Activated CD8-positive, alpha-beta memory T cell treated with anti-CD3 and anti-CD28 coated beads for 1 hour (primary cell): ENCODE measurements at places on chromosomes 13 and 19.

- DNase-seq = no peak
These were observed 56.3 kb downstream of the TNFSF13B start for GRCh38 chr13:108325863-108326262.

DNA sequence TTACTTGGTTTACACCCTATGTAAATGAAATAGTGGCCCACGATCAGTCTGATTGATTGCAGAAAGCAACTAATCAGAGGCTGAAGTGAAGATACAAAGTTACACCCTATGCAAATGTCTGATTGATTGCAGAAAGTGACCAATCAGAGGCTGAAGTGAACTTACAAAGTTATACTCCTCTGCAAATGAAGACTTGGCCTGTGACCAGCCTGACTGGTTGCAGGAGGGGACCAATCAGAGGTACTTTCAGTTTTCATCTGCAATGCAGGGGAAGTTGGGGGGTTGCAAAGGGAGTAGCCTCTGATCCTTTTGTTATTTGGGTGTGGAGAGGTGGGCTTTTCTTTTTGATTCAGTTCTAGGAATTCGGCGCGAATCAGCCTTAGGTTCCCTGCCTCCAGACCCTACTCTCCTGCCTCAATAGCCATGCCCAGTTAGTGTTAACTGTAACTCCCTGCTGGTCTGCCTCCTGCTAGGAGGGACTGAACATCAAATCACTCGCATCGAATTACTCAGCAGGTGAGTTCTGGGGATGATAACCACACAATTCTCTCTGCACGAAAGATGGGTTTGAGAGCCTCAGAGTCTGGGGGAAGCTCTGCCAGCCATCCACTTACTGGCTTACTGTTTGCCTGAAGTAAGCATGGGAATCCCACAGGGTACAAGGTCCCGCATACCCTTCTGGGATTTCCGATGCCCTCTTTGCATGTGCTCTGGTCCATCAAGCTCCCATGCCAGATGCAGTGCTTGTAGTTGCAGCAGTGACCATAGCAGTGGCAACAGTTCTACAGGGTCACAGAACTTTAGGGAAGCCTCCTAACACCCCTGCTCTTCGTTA lies 7.5 kb downstream of the ARL11 start:
- DNase-seq = no peak

DNA sequence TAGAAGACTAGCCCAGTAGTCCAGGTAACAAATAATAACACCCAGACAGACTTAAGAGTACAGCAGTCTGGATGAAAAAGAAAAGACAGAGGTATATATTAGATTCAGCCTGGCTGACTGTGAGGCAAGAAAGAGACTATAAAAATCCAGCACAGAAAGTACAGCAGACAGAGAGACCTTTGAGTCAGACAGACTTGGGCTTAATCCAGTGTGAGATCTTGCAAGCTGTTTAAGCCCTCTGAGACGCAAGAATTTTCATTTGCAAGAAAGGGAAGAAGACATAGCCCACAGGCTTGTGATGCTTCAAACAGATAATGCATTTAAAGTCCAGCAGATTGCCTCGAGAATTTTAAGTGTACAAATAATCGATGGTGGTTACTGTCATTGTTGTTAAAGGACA lies 471.4 kb downstream of the LIG4 start:
- DNase-seq = no peak

- DNase-seq = peak; percentile 56
These were observed 1.3 kb upstream of the FFAR1 start for GRCh38 chr19:35346193-35347052.

DNA sequence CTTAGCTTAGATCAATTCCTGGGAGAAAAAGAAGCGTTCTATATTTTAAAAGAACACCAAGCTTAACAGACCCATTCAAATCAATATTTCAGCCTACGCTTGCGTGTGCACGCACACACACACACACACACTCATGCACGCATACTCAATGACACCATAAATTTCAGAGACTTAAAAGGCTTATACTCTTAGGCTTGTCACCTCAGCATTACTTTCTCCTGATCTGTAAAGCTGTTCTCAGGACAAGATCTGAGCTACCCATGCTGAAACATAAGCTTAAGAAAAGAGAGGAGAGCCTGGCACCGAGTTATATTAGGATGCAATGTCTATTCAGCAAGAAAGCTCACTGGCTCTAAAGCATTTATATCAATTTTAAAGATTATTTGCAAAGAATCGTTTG lies 368.5 kb downstream of the FGF14 start:
- no peak for DNase-seq

DNA sequence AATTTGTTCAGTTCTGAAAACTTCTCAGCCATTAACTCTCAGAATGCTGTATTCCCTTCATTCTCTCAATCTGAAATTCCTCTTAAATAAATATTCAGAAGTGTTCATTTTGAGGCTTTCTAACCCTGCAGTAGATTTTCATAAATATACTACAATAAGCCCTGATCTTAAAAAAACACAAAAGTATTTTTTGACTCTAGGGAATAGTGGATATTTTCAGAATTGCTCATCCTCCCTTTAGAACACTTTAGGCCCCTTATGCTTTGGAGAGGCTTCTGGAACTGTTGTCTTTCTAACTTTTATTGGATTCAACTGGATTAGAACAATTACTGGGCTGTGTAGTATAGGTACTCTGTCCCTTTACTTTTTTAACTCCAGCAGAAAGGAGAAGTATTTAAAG lies 1662.6 kb upstream of the MIR17HG start:
- DNase-seq = no peak

GRCh38 chr13:88051746-88052482 lies 380.7 kb downstream of the SLITRK5 start:
- no peak for DNase-seq

DNA sequence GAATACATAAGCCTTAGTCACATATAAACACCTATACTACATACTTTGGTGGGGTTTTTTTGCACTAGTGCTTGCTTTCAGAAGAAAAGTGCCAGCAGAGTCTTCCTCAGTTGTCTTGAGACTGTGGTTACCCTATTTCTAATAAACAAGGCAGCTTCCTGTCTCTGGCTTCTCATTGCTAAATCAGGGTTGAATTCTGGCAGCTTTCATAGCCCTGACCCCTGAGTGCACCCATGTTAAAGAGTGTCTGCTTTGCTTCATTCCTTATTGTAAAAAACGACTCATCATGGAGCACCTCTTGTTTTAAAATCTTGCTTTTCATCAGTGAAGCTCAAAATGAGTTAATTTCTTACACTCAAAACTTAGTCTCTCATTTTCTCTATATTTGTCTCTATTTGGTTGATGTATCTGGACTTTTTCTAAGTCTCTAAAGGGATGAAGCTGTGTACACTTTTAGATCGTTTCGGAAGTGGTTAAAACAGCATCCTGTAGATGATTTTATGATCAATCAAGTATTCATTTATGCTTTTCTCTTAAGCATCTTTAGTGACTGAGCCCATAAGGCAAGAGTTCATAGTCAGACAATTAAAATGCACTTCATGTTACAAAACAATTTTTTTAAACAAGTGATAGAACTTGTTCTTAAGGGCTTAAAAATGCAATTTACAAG lies 72.1 kb downstream of the KLF12 start:
- no peak for DNase-seq

DNA sequence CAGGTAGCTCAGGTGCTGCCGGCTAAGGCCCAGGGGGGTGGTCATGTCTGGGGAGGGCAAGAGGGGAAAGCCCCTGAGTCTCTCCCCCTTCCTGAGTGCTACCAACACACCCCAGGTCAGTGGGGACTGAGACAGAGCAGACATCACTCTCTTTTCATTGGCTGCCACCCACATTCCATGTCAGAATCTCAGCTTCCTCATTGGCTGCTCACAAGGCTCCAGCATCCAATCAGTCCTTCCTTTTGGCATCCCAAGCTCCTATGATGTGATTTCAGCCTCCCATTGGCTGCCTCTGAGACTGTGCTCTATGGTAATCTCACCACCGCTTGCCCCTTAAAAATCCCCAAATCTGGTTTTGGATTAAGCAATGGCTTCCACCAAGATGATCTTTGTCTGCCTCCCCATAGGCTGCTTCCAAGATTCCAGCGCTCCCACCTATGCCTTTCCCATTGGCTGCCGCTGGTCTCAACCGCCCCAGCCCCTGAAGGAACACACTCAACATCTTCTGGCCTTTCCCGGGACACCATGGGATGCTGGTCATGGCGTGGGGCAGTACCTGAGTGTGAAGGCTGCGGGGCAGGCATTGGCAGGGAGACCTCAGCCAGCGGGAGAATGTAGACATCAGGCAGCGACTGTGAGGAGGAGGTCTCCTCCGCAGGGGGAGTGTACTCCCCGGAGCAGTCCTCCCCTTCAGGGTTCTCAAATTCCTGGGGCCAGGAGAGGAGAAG lies 2.0 kb downstream of the LMTK3 start:
- no peak for DNase-seq

DNA sequence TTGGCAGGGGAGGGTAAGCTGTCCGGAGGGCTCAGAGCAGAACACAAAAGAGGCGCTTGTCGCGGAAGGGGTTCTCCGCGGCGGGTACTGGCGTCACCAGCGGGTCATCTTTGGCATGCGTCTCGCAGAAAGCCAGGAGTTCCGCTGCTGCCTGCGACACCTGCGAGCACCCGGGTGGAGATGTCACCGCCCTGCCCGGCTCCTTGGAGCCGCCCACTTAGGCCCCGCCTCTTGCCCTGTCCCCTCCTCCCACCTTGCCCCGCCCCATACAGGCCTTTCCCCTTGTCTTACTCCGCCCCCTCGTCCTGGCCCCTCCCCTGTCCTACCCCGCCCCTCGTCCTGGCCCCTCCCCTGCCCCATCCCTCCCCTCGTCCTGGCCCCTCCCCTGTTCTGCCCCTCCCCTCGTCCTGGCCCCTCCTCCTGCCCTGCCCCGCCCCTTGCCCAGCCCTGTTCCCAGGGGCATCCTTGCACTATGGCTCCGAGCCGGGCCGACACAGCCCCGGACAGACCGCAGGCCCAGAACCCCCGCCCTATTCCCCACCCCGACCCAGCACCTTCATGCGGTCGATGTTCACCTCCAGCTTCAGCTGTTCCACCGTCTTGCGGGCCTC lies 1.9 kb downstream of the GNG8 start:
- peak; percentile 83 for DNase-seq
